Activated T-helper 9 cell treated with anti-CD3 and anti-CD28 coated beads, Interleukin-2, amount 50 U/mL, for 16 hours (primary cell): ENCODE measurements at places on chromosomes 16 and 17.

GRCh38 chr16:867421-868385 is 67.2 kb upstream of the GNG13 start:
- no peak for DNase-seq

DNA sequence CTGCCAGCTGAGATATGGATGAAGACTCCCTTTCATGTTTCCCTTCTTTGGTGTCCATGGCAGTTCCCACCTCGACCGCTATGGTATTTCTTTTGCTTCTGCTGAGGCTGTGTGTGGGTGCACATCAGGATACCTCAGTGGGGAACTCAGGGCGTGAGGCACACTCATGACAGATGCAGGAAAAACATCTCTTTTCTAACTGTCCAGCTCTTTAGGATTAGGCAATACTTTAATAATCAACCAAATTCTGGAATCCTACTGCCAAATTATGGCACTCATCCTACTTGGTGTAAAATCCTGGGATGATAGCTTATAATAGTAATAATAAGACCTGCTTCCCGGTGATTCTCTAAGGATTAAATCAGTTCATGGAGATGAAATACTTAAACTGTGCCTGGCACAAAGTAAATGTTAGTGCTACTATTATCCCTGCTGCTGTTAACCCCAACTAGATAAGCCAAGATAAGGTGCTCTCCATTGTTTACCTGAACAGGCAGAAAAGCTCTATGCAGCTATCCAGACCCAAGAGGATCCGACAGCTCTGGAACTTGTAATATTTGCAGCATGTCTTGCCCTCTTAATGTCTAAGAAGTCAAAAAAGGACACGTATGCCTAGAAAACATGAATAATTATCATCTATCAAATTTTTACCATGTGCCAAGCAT is 543.3 kb downstream of the WWOX start:
- no peak for DNase-seq

DNA sequence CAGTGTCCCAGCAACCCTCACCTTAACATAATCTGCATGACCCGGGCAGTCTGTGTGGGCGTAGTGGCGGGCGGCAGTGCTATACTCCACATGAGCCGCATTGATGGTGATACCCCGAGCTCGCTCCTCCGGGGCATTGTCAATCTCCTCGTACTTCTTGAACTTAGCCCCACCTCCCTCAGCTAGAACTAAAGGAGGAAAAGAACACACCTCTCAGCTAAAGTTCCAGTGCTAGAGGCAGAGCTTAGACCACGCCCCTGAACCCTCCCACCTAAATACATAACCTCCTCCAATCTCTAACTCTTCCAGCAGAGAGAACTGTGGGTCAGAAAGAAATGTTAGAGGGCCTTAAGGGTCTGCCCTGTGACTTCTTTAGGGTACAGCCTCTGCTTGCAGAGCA is 855 bp downstream of the TUFM start:
- no peak for DNase-seq

GRCh38 chr17:16068323-16068722 is 68.7 kb downstream of the TTC19 start:
- no peak for DNase-seq

DNA sequence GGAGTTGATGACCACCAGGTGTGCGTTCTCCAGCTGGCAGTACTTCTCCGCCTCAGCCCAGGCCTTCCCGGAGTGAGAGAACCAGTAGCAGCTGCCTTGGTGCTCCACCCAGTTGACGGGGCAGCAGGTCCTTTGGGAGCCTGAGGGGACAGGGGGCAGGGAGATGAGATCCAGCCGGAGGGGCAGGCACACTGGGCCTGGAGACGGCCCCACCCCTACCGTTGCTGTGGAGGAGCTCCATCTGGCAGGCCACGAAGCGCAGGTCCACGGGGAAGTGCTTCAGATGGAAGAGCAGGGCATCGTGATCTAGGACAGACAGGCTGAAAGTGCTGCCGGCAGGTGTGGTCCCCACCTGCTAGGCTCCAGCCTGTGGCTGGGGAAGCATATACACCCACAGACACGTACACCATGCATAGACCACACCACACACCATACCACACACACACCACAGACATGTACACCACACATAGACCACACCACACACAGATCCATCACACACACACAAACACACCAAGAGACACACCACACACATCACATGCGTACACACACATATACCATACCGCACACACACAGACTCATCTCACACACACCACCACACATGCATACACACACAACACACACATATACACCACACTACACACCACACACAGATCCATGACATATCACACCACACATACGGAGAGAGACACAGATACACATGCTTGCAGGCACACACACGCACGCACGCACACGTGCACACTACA is 7.4 kb downstream of the ASGR2 start:
- no peak for DNase-seq

GRCh38 chr17:79843474-79843815 is 4.2 kb upstream of the CBX4 start:
- DNase-seq = no peak
